ENCODE measurements at places on chromosomes 4 and X.

- no peak for DNase-seq
Observed at GRCh38 chrX:2452317-2452784, 48.4 kb downstream of the DHRSX start.

DNA sequence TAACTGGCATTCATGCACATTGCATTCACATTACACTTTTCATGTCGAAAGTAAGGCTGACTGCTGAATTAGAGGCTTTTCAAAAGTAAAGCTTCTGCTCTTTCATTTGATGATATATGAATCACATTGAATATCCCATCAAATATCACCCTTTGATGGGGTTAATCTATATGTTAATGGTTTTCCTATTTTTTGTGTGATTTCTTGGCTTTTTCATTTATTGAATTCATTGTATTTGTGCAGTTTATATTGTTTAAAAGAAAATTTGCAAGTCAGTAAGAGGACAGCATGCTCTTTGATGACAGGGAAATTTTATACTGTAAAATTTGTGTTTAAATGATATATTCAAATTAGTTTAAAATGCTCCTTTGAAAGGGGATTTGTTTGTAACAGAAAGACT, 344.1 kb downstream of the PCDH10 start:
- no peak for DNase-seq

DNA sequence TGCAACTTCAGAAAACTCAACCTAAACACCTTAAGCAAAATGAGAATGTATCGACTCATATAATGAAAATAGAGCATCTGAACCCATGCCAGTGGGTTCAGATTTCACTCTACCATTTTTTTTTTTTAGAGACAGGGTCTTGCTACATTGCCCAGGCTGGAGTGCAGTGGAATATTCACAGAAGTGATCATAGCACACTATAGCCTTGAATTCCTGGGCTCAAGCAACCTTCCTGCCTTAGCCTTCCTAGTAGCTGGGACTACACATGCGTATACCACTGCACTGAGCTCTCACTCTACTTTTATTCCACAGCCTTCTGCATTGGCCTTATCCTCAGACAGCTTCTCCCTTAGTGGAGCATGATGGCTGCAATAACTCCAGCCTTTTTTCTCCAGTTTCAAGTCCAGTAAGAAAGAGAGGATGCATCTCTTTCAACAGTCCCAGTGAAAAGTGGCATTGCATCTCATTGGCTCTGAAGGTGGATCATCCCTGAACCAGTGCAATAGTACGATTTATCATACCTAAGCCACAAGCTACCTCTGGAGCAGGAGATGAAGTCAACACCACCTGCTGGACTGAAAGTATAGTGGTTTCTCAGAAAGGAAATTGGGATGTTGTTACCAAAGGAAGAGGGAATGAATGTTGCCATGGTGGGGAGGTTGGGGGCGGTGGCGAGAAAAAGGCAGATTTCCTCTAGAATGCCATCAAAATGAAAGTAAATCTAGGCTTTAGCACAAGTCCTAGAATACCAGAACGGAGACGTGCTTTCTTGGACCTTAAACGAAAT, 2.0 kb upstream of the SOD3 start:
- no peak for DNase-seq

- no peak for DNase-seq
Observed at GRCh38 chr4:128177498-128177897, 110.1 kb downstream of the PGRMC2 start.

- no peak for DNase-seq
Observed at GRCh38 chr4:165449333-165449732, 70.5 kb downstream of the CPE start.

GRCh38 chr4:60128888-60129287, 1071.2 kb upstream of the ADGRL3 start:
- DNase-seq: no peak

- no peak for DNase-seq
Observed at GRCh38 chrX:140709421-140709846, at the start of gene LINC00632. TSS of gene LINC00632 (plus strand) at chrX:140709759.

- DNase-seq: no peak
Observed at GRCh38 chrX:152861116-152861515, 30.3 kb downstream of the NSDHL start.

Measured in CD4-positive, alpha-beta T cell treated with Interferon gamma for 1 hour (primary cell).